ENCODE measurements at places on chromosomes 7 and 10.

- no peak for DNase-seq
These were observed 159.7 kb downstream of the CELF2 start for GRCh38 chr10:11177381-11177780.

- no peak for DNase-seq
These were observed 18.2 kb downstream of the GPR146 start for GRCh38 chr7:1062296-1063294.

- DNase-seq, result no peak
These were observed 89.3 kb upstream of the DIP2C start for GRCh38 chr10:778626-779330.

DNA sequence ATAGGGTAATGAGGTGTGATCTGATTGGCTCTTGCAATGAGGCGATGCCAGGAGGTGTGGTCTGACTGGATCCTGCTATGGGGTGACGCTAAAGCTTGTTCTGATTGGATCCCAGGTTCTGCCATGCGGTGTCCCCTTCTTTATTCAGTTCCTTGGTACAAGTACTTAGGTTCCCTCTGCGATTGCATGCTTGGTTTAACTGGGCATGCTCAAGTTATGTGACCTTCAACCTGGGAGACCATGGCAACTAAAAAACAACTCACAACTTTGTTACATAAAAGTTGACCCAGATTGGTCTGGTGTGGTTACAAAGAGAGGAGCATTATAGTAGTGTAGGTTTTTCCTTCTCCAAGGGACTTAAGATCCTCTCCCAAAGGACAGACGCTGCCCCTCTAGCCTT is 49.5 kb upstream of the DNAJC1 start:
- no peak for DNase-seq

- no peak for DNase-seq
These were observed 630 bp downstream of the ZNF680 start for GRCh38 chr7:64562256-64562625.

DNA sequence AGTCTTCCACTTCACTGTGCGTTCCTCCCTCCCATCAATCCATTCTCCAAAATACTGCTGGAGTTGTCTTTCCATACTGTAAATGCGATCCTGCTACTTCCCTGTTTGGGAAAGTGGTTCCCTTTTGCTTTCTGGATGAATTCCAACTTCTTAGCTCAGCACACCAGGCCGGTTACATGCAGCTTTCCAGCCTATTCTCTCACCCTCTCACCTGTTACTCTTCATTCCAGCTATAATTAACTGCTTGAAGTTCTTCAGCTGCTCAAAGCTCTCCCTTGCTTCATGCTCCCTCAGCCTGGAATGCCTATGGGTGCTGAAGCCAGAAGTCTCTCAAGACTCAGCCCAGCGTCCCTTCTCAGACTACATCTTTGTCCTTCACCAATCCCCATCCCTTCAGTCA is 6.0 kb upstream of the ZNRF2 start:
- DNase-seq, result no peak

- DNase-seq, result no peak
These were observed 116.8 kb downstream of the CDH23 start for GRCh38 chr10:71513540-71513853.

DNA sequence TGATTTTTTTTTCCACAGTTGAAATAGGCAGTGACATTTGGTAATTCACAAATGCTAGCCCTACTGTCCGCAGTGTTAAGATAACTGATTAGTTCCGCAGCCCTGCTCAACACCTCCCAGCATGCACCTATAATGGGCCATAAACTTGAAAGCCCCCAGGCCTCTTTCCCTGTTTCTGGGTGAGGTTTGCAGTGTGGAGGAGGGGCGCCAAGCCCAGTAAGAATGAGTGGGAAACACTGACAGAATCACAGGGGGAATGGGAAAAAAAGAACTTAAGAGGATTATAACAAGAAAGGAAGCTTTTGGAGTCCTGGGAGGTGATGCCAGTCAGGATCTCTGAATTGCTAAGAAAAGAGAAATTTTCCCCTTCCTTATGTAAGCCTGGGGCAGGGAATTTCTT is 39.6 kb upstream of the SP8 start:
- DNase-seq, result no peak

DNA sequence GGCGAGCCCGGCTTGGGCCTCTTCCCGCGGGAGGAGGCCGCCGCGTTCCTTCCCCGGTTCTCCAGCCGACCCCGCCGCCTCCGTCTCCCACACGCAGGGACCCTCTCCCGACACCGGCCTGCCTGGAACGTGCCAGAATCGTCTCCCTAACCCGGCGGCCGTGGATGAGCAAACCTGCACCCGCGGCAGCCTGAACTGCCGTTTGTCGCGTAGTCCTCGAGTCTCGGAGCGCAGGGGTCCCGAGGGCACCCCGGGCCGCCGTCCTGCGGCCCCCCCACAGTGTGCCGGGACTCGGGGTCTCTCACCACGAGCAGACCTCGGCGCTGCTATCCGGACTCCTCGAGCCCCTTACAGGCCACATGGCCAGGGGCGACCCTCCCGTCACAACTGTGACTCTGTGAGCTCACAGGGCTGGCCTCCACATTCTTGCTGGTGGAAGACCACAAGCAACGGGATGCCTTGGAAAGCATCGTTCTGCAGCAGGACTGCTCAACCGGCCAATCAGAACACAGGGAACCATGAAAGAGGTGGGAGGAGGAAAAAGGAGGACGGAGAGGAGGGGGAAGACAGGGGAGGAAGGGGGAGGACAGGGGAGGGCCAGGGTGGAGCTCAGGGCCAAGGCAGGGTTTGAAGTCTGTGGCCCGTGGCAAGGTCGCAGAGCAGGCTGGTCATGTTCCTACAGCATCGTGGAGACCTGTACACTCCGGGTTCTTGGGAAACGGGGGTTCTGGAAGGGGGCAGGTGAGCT is 276.9 kb downstream of the DNAJB6 start:
- no peak for DNase-seq

GRCh38 chr10:24690961-24691512 is 32.6 kb downstream of the ARHGAP21 start:
- no peak for DNase-seq

DNA sequence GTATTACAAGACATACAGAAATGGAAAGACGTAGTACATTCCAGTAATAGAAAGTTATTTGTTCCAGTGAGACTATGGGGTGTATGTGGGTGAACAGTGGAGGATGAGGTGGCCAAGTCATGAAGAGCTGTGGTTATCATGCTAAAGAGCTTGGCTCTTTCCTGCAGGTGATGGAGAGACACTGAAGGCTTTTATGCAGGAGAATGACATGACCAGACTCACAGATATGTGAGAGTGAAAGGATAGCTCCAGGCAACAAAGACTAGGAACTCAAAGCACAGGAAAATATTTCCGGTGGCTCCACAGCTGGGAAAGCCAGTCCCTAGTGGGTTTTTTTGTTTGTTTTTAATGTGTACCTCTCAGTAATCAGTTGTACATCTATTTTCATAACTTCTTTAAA is 133.5 kb downstream of the TSPAN12 start:
- no peak for DNase-seq

- DNase-seq, result no peak
These were observed 1.8 kb downstream of the UFSP1 start for GRCh38 chr7:100887516-100888290.

- no peak for DNase-seq
These were observed 218.3 kb upstream of the GRB10 start for GRCh38 chr7:51000956-51001355.

- DNase-seq, result no peak
These were observed 78.6 kb upstream of the MPP7 start for GRCh38 chr10:28381466-28381865.

GRCh38 chr7:152910545-152911225 is 151.1 kb downstream of the ACTR3B start:
- no peak for DNase-seq

GRCh38 chr7:120805636-120806388 is 52.1 kb downstream of the TSPAN12 start:
- peak; percentile 73 for DNase-seq

- DNase-seq, result no peak
These were observed 5.2 kb upstream of the ARHGAP22 start for GRCh38 chr10:48609899-48610584.

DNA sequence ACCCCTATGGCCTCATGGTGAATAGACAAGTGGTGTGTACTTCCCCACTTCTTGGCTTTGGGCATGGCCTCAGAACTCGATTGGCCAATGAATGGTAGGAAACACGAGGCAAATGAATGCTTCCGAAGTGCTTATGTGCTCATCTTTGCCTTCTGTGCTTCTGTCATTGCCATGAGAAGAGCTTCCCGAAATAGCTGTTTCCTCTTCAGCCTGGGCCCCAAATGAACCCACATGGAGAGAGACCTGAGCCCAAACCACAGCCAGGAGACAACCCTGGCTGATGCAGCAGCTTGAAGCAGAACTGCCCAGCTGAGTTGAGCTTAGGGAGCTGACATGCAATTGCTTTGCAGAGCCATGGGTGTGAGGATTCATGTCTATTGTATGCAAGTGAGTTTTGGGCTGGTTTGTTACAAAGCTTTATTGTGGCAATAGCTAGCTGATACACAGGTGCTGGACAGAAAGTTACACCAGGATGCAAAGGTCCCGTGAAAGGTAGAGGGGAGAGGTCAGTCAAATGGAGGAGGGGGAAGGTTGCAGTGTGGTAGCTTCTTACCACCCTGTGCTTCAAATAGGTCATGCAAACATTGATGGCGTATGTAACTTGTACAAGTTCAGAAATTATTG is 328.2 kb downstream of the PLXNA4 start:
- DNase-seq, result no peak

DNA sequence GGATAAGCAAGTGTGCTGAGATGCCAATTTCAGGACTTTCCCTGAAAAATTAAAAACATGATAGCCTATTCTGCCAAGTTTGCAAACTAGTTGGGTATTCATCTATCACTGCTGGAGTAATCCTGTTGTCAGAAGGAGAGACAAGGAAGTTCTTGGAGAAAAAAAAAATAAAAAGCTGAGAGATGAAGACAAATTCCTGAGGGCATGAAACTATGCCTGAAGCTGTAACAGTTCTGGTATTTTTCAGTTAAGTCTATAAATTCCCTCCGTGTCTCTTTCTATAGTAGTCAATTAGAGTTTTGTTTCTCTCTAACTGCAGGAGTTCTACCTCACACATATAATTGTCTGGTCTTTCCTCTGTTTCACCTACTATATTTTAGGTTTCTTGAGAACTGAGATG is 95.7 kb downstream of the DGKB start:
- no peak for DNase-seq

GRCh38 chr7:25478925-25479324 is 250.6 kb upstream of the NPVF start:
- DNase-seq, result no peak

GRCh38 chr10:13038391-13038790 is 36.9 kb upstream of the CCDC3 start:
- DNase-seq, result no peak

DNA sequence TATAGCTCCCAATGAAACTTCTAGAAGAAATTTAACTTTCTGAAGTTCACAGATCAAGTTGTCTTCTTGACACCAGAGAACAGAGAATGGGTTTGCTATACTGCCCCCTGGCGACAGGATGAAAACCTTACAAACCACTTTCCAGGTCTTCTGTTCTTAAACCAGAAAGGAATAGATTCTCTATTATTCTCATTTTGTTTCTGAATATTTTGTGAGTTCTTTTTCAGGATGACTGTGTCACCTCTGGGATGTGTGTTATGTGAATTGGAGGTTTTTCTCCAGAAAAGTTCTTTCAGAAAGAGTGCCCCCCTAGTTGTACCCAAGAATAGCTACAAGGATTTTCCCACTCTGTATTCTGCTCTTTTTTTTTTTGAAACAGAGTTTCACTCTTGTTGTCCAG is 6.3 kb downstream of the IFT22 start:
- DNase-seq, result peak; percentile 60

GRCh38 chr10:89158446-89158845 is 48.7 kb downstream of the CH25H start:
- no peak for DNase-seq

DNA sequence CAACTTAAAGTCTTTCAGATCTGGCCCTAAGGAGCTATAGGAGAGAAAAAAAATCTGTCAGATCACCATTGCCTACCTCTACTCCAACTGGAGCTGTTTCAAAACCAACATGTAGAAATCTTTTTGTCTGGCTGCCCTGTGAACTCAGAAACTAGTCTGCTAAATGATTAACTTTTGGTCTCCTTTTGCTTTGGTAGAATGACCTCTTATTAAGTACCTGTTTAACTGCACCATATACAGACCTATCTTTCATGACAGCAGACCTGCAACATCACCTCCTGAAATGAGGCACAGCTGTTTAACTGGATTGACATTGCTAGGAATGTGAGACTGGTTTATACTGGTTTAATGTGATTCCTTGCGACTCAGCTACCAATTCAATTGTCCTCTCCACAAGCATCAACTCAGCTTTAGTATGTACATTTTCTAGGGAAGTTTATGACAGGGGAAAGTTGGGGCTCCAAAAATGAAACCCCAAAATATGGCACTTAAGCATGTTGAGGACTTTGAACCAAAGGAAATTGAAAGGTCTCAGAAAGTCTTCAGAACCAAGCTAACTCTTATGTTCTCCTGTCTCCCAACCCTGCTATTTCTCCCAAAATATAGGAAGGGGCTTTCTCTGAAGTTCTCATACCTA is 1.8 kb downstream of the CYP3A43 start:
- DNase-seq, result peak; percentile 40

DNA sequence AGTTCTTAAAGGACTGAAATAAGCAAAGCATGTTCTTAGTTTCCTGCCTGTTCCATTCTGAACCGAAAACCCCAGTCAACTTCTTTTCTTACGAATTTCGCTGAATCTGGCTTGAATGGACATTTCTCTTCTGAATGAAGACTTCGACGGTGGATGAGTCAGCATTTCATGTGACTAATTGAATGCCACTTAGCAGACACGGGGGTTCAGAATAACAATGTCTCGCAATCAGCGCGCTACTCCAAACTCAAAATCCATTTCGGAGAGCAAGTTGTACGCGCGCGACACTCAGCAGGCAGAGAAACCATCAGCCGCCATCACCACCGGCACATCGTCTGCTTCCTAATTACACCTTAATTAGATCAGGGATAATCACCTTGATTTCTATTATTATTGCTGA is 239.0 kb upstream of the KLF6 start:
- no peak for DNase-seq

DNA sequence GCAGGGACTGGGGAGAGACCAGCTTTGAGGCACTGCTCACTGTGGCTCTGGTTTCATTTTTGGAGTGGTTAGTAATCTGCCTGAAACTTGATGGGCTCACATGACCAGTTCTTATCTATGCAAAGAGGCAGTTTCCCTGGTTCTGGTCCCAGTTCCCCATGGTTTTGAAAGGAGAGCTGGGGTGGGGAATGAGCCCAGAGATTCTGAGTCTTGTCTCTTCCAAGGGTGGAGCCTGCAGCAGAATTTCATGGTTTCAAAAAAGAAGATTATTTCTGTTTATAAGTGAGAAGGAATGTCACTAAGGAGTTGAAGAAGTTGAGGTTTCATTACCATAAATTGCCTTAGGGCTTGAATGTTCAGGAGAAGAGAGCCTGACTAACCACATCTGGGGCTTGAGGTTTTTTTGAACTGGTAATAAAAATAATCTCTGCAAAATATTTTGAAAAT is 190.2 kb upstream of the HABP2 start:
- peak; percentile 28 for DNase-seq

DNA sequence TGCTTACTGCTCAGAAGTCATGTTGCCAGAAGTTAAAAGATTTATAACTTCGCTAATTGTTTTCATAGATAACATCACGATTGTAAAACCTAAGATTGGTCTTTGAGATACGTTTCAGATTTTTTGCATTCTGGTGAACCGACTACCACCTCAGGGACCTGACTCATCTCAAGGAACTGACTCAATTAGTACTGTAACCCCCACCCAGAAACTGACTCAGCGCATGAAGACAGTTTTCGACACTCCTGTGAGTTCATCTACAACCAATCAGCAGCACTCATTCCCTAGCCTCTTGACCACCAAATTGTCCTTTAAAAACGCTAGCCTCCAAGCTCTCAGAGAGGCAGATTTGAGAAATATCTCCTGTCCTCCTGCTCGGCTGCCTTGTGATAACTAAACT is 72.3 kb downstream of the ELMO1 start:
- DNase-seq, result no peak
